ENCODE measurements at places on chromosomes 13 and 19.

DNA sequence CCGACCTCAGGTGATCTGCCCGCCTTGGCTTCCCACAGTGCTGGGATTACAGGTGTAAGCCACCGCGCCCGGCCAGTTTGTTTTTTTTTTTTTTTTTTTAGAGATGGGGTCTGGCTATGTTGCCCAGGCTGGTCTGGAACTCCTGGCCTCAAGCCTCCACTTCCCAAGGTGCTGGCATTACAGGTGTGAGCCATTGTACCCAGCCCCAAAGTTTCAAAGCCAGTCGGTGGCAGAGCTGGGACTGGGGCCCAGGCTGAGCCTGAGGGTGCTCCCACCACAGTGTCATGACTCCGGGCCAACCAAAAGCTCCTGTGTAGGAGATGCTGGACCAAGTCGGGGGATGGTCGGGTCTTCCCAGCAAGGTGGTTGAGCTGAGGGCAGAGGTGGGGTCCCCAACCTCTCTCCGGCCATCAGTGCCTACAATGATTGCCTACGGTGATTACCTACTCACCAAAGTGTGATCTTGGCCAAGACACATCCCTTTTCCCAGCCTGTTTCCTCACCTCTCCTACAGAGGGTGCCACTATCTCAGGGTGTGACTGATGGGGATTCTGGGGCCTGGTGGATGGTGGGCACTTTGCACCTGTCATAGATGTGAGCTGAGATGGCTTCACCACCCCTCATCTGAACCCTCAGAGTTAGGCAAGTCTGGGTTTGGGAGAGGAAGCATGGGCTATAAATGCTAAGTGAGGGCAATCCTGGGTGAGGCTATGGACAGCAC lies 5.9 kb upstream of the SAMD1 start:
- no peak for DNase-seq

- DNase-seq, result no peak
These were observed 169.3 kb downstream of the COL4A1 start for GRCh38 chr13:110137680-110138009.

- no peak for DNase-seq
These were observed 28.5 kb downstream of the RFC3 start for GRCh38 chr13:33846303-33847062.

- no peak for DNase-seq
These were observed 85.7 kb upstream of the WASF3 start for GRCh38 chr13:26471807-26472206.

GRCh38 chr13:44583137-44583536 lies 7.0 kb upstream of the TSC22D1 start:
- DNase-seq, result no peak

- DNase-seq, result peak; percentile 23
These were observed 3.0 kb upstream of the IL12RB1 start for GRCh38 chr19:18089726-18090125.

DNA sequence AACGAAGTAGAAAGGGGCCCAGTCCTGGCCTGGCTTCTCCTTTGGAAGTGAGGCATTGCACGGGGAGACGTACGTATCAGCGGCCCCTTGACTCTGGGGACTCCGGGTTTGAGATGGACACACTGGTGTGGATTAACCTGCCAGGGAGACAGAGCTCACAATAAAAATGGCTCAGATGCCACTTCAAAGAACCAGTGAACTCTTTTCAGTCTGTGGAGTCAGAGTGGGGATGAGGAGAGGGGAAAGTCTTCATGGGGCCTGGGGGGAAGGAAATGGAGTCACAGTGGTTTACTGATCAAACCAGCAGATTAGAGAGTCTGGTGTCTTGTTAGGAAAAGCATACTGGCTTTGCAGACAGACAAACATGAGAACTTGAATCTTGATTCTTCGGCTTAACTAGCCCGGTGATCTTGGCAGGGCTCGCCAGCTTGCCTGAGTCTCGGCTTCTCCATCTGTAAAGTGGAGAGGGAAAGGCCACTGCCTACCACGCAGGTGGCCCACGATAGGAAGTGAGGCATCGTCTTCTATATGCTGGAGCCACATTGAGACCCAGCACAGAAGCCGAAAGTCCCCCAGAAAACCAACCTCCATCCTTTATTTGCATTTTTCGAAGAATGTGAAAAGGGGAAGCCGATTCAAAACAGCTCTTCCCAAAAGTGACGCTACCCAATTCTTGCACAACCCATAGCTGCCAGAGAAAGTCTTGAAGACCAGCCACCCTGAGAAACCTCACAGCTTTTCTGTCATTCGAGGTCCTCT lies at the start of gene FFAR1:
Gene FFAR1 (plus strand): TSS at position 732 of the 759 bp plus-strand sequence. CDS start 3,650 bp downstream, outside the sequence.
- no peak for DNase-seq

GRCh38 chr19:32178956-32179355 lies 166.5 kb upstream of the ZNF507 start:
- no peak for DNase-seq

- DNase-seq, result no peak
These were observed 100.1 kb downstream of the DGKH start for GRCh38 chr13:42148538-42148937.

DNA sequence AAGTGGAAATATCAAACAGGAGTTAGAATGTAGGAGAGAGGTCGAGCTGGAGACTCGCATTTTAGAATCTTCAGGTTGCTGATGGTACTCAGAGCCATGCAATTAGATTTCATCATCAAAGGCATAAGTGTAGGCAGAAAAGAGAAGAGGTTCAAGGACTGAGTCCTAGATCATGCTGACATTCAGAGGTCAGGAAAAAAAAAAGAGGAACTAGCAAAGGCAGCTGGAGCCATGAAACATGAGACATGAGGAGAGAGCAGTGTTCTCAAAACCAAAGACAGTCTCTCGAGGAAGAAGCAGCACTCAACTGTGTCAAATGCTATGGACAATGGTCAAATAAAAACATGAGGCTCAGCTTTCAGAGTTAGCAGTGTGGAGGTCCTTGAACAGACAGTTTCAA lies 12.4 kb upstream of the TPP2 start:
- no peak for DNase-seq

- DNase-seq, result no peak
These were observed 73.3 kb downstream of the ALOX5AP start for GRCh38 chr13:30808600-30808999.

- no peak for DNase-seq
These were observed 300.6 kb downstream of the COG6 start for GRCh38 chr13:39956036-39956435.

DNA sequence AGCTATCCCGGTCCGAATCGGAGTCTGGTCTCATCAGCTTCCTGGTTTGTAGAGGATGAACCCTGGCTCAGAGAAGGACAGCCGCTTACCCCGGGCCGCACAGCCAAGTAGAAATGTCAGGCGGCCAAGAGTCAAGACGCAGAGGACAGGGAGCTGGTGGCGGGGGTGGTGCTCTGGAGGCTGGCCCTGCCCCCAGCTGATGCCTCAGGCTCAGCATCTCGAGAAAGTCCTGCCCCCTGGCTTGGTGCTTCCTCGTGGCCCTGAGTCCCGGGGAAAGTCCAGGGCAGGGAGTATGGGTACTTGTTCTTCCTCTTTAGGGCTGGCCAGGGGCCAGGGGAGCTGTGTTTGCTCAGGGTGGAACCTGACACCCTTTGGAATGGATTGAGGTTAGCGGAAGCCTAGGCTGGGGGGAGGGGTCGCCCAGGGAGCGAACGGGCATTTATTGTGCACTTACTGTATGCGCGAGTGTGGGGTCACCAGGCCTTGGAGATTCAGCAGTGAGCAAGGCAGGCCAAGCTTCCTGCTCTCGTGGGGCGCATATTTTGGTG lies 2.2 kb downstream of the TJP3 start:
- DNase-seq, result no peak

- no peak for DNase-seq
These were observed 115.4 kb upstream of the TMTC4 start for GRCh38 chr13:100789968-100790367.

DNA sequence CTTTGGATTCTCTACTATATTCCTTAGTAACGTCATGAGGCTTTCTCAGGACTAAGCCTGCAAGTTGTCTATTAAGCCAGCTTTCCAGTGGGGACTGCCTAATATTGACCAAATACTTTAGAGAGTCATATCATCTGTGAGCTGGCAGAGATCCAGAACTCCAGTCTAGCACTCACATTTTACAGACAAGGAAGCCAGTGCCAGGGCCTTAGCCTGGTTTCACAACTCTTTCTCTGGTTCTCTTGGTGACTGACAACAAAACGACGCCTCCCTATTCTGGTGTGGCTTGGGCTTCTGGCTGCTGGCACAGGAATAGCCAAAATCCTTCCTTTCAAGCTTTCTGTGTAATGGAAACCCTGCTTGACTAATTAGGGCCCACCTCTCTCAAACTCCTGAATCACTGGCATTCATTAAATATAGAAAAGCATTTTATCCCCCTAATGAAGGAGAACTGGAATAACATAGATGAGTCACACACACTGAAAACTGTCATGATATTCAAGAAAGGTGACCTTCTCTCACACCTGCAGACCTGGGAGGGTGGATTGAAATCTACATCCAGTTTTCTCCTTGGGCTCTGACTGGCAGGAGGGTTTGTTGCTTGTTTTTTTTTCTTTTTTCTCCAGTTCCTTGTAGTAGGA lies 75.2 kb upstream of the UBL3 start:
- DNase-seq, result no peak

DNA sequence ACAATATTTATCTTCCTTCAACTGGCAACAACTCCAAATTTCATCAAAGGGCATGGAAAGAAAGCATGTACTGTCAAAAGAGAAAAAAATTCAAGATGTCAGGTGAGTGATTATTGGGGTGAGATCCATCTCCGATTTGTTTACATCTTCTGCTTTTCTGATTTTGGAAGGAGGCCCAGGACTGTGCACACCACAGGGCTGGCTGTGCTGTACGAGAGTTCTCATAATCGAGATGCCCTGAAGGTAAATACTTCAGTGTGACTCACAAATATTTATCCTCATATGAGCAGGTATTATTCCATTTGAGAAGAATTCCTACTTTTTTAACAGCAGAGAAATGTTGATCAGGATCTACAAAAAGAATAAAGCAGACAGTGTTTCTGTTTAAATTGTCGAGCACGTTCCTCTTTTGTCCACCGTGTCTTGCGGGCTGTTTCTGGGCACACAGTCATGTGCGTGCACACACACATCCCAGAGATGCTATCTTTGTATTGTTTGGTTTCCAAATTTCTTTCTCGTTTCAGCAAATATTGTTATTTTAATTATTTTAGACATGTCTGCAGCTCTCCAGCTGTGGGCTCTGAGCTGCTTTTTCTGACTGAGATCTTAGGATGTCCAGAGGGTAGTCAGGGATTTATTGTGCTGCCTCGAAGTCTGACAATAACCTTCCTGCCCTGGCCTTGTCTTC lies 103.8 kb downstream of the KL start:
- no peak for DNase-seq

All from neural crest cell (in vitro differentiated cells).